ENCODE measurements at places on chromosomes 6 and 20. TPM values are rescaled to one million over a fixed set of nuclear protein-coding genes. Genes with fewer than 3 reads are reported as not detected.

SIRPB1 gene
- total RNA-seq: 2.8 TPM

BMP5 gene
- not detected for total RNA-seq

VARS2 gene
- 84.2 TPM for total RNA-seq

GRCh38 chr6:170376386-170377043 is 70.0 kb downstream of the FAM120B start:
- no peak for DNase-seq

DNA sequence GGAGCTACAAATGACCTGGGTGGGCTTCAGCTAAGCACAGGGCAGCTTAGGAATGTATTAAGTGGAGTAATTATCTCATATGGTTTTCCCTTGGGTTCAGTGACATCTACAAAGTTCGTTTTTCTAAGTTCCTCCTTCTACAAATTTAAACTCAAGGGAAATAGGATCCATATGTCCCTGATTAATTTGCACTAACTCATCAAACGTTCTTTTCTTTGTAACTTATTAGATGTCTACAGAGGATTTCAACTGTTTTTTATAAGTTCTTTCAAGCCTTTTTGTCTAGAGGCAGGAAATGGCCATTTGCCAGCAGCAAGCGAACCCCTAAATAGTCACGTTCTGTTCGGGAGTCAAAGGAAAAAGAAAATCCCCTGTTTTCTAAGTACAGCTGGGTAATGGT is 1060.3 kb downstream of the KIF16B start:
- no peak for DNase-seq

DNA sequence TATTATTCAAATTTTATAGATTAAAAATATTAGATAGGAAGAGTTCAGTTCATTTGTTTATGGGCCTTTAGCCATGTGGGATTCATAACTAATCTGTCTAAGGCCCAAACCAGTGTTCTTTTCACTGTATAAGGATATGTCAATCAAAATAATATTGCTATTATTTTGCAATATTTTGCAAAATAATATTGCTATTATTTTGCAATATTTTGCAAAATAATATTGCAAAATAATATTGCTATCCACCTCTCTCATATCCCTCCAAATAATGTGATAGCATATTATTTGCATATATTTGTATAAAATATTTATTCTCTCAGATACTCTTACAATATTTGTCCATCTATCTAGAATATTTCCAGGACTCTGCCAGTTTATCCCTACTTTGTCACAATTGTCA is 595.3 kb upstream of the PTCHD4 start:
- DNase-seq: no peak

DNA sequence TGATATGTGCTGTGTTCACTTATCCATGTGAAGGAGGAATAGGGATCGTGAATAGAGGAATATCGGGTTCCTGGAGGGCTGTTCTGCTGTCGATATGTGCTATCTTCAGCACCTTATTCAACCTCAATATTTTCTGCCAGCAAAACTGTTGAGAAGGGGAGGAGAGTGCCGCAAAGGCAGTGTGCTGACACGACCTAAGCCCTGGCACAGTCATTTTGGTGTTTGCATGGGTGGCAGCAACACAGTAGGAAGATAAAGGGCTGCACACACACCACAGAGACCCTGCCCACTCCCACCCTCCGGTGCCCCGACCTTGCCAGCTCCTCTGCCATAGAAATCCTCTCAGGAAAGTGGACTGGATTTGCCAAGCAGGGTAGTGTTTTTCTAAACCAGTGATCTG is 47.0 kb downstream of the ZDHHC14 start:
- DNase-seq: no peak

All from activated CD4-positive, alpha-beta T cell treated with anti-CD3 and anti-CD28 coated beads, Interleukin-2, amount 10 ng/mL, durations not matched to agents 24 days and 14 days (primary cell).